Colonic mucosa (tissue), 4 donors: ENCODE measurements at places on chromosomes 6 and 20.

GRCh38 chr6:131222773-131223172 is 87.5 kb downstream of the AKAP7 start:
- no peak for DNase-seq

DNA sequence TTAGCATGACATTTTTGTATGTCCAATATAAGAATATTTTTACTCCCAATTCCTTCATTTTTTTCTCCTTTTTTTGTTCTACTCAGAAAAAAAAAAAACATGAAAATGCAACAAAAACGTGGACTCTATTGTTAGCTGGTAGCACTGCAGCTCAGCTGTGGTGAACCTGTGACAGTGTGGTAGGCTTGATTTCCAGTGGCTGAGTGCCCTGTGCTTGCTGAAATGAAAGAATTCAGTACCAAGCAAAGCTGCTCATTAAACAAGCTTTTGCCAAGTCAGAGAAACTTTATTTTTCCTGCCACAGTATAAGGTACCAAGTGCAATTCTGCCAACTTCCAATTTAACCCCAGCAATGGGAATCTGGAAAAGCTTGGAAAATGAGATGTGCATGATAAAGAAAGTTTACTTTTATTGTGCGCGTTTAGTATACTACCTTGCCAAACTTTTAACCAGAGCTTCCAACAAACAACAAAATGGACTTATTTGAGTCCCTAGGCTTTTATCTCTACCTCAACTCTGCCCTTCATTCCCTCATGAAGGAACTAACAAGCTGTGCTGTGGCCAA is 215.2 kb downstream of the SLC35F1 start:
- no peak for DNase-seq

GRCh38 chr6:85113934-85114580 is 335.8 kb upstream of the NT5E start:
- no peak for DNase-seq

- no peak for DNase-seq
Observed at GRCh38 chr6:145744619-145745018, 9.3 kb upstream of the EPM2A start.

DNA sequence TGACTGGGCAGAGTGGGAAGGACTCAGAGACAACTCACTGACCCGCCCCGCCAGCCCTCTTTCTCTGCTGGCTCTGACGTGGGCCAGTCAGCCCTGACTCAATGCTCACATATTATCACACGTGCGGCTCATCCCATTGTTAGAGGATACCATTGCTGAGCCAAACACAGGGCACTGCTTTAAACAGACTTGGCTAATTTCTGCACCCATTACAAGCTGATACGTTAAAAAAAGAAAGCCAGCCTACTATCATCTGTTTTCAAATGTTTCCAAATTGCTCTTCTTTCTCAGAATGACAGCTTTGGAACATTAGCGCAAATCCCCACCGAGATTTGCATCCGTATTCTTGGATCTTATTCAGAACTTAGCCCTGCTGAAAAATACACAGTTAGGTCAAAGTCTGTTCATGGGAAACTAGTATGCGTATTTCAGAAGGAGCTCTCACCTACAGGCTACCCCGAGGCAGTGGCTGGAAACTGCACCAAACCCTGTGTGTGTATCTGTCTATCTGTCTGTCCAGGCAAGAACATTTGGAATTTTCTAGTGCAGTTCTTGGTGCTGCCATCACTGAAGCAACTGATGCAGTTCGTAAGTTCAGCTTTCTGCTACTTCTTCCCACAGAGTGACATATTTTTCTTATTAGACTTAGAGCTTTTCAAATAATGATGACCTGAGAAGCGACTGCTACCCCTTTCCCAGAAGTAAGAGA is 32.8 kb downstream of the RAMACL start:
- DNase-seq = peak; percentile 30

DNA sequence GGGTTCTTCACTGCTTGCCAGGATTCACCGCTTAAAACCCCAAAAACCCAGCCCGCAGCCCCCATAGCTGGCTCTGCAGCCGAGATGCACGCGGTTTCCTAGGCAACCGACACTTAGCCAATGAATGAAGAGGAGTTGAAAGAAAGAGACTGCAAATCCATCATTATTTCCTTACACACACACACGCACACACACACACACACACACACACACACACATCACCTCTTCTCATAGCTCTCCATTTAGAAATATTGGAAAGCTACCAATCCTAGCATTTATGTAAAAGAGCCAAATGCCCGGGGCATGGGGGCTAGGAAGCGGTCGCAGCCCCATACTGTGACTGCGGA is 3.4 kb upstream of the TUBB2B start:
- DNase-seq = no peak

GRCh38 chr6:144353871-144354314 is 68.8 kb downstream of the UTRN start:
- DNase-seq = no peak

GRCh38 chr6:149032599-149033405 is 284.7 kb upstream of the TAB2 start:
- no peak for DNase-seq

- DNase-seq = no peak
Observed at GRCh38 chr20:63359937-63360849, 956 bp downstream of the CHRNA4 start.

- no peak for DNase-seq
Observed at GRCh38 chr6:834866-835265, 141.9 kb upstream of the EXOC2 start.

GRCh38 chr6:52611833-52612232 is 35.0 kb upstream of the TRAM2 start:
- peak; percentile 28 for DNase-seq

DNA sequence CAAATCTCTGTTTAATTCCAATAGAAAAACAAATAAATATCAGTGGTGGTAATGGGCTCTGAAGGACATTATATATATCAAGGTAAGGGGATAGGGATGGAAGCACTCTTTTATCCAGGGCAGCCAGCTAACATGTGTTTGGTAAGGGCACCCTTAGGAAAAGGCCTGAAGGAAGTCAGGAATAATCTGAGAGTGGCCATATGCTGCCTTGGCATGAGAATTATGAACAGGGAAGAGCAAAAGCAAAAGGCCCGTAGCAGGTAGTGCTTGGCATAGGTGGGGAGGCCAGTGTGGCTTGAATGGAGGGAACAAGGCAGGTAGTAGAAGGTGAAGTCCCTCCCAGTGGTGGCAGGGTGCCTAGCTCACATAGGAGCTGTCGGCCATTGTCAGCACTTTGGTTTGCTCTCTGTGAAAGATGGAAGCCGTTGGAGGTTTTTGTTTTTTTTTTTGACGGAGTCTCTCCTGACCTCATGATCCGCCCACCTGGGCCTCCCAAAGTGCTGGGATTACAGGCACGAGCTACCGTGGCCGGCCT is 39.6 kb upstream of the CSE1L start:
- no peak for DNase-seq

DNA sequence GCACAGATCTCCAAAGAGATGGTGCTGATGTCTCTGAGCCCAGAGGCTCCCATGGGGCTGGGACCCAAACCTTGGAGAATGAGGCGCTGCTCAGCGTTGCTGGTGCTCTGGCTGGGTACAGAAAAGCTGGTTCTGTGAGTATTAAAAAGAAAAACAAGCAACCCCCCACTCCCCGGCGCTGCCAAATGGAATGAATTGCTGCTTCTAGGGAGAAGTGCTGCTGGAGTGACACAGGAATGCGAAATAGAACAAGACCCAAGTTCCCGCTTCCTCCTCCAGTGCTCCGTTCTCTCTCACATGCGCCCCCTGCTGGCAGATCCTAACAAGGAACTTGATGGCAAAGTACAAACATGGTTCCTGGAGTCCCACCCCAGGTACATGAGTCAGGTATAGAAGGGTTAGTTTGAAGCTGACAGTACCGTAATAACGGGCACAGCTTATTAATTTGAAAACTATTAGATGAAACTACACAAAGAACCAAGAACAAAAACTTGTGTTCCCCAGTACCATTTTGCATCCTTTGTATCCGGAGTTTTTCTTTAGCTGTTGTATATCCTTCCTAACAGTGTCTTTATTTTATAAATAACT is 2.1 kb upstream of the DDX27 start:
- DNase-seq = peak; percentile 99

GRCh38 chr6:6969761-6970223 is 138.0 kb upstream of the RREB1 start:
- peak; percentile 92 for DNase-seq

GRCh38 chr20:34337544-34337943 is 25.5 kb upstream of the ITCH start:
- DNase-seq = no peak

DNA sequence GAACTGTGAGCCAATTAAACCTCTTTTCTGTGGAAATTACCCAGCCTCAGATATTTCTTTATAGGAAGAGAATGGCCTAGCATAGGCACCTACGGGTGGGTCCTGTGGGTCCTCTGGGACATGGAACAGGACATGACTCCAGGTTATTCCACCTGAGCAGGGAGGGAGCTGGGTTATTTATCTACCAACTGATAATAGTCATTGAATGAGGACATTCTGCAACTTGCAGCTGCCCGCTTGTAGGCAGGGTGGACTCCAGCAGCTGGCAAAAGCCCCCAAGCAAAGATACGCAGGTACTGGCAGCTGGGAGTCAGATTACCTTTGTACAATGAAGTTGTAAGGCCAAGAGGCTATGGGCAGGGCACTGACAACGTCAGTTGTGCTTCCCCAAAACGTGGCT is 1.4 kb upstream of the BANF2 start:
- no peak for DNase-seq
